IPS-NIHi11 (cell line): ENCODE measurements at places on chromosomes 11 and 22.
A peak's percentile ranks its signal among the peaks of the same experiment; 100 is the strongest.

- no peak for DNase-seq
Measured at GRCh38 chr11:65424205-65425104, 1.9 kb downstream of the NEAT1 start.

DNA sequence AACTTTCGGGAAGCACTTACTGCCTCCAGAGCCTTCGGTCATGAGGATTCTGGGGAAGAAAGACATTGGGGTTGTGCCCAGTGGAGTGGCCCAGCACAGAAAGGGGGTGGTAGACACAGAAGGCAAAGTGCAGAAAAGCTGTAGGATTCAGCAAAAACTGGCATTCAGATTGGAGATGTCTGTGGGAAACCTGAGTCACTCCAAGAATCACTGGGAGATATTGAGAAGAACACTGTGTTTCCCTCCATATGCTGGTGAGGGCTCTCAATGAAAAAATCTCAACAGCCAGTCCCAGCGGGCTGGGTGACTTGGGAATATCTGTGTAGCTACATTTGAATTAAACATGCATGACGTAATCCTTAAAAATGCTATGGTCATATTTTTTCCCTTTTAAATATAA, 61.2 kb upstream of the RCN1 start:
- DNase-seq, result no peak

GRCh38 chr11:76670485-76671236, at the start of gene LRRC32:
TSS of gene LRRC32 (minus strand) at chr11:76670747. CDS start at chr11:76665954, 4,793 bp downstream.
- peak; percentile 86 for DNase-seq

DNA sequence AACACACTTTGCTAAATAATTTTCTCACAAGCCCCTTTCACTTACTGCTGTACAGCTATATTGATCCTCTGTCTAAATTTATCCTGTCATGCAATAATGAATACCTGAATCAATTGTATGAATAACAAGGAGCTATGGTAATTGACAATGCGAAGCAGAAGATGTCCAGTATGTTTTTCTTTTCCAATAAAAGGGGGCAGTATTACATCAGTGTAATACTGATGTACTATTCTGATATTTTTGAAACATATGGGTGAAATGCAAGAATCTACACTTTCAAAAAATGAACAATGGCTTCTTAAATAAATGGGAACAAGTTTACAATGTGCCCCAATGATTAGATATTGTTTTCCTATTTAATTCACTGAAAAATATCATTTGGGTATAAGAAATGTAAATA, 315.1 kb downstream of the SOX6 start:
- DNase-seq, result no peak

DNA sequence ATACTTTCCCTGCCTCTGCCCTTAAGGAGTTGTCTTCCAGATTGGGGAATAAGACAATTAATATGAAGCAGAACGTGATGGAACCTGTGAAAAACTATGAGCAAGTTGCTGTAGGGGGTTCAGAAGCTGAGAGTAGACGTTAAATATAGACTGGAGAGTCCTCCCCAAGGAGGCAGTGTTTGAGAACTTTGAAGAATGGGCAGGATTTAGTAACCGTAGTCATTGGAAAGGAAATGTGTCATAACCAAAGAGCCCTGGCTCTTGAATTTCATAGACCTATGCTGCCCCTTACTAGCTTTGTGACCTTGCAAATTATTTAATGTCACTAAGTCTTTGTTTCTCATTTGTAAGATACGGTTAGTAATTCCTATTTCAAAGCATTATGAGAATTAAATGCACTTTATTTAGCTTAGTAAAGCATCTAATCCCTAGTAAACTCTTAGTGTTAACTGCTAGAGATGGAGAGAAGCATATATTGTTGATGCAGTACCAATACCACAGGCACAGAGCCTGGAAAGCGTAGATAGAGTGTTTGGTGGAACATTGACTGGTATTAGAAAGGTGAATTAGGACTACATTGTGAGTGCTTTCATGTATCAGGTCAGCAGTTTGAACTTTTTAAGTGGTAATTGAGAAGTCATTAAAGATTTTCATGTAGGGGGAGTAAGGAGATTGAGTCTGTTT, 54.1 kb downstream of the MCAM start:
- DNase-seq, result no peak

GRCh38 chr11:134266841-134267251, 9.3 kb upstream of the GLB1L3 start:
- DNase-seq, result no peak

GRCh38 chr11:114845766-114846415, 167.6 kb downstream of the NXPE2 start:
- DNase-seq, result no peak

GRCh38 chr22:29481265-29482000, 1.4 kb downstream of the NEFH start:
- peak; percentile 82 for DNase-seq

DNA sequence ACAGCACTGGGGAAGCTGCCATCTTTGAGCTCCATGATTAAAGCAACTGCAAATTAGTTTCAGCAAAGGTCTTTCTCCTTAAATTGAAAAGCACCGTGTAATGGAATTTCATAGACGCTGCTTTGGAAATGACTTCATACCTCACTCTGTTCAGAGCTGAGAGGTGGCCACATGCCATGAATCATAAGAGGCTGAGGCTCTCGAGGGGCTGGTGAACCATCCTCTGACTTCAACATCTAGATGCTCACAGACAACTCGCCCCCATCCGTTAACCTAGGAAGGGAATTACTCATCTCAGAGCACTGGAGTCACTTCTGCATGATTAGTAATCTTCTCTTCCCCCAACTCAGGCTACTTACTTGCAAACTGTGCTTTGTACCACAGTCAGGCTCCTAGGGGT, 122.3 kb downstream of the RCN1 start:
- DNase-seq, result no peak

DNA sequence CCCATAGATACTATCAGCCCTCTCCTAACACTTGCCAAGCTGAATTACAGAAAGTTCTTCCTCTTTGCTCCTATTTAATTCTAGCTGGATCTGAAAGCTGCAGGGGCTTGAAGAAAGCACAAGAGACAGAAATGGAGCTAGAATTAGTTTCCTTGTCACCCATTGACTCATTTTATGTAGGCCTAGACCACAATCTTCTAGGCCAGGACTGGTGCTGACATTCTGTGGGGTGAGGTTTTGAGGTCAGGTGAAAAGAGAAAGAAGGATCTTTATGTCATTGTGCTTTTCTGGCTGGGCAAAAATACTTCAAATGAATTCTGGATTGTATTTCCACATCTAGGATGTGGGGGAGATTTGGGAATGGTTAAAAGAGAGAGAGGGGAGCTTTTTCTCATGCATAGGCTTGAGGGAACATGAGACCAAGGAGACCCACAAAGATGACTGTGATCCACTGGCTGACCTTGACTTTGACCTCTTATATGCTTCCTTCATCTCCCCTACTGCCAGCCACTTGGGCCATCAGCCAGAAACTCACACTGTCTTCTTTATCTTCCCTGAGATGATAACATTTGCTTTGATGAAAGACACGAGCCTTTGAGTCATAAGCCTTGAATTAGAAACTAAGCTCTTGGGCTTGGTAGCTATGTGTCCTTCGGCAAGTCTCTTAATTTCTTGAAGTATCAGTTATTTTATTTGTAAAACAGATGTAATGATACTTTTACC, 274.9 kb upstream of the CADM1 start:
- DNase-seq, result no peak

DNA sequence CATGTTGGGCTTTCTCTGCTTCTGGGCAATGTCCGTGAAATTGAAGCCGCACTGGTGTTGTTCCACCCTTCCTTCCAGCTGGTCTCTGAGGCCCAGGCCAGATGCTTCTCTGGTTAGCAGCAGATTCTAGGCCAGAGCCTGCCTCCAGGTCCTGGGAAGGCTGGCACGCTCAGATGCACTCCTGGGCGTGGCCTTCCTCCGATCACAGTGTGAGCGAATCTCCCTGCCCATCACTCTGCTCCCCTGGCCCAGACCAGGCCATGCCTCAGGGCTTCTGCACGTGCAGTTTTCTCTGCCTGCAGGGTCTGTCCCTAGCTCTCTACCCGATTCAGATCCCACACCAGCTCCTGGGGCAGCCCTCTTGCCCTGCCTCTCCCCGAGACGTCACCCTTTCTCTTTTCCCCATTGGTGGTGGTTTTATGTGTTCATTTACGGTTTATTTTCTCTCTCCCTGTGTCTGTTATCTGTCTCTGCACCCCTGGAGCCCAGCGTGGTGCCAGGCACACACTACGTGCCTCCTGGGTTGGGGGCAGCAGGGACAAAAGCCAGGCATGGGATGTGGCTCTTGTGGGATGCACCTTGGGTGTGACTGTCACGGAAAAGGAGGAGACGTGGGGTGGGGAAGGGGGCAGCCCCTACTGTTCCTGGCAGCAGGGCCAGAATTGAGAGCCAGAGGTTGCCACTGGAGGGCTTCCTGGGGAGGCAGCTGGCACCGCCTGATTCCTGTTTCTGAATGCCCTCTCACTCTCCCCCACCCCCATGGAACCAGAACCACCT, 66.0 kb downstream of the KCNQ1 start:
- DNase-seq, result no peak

DNA sequence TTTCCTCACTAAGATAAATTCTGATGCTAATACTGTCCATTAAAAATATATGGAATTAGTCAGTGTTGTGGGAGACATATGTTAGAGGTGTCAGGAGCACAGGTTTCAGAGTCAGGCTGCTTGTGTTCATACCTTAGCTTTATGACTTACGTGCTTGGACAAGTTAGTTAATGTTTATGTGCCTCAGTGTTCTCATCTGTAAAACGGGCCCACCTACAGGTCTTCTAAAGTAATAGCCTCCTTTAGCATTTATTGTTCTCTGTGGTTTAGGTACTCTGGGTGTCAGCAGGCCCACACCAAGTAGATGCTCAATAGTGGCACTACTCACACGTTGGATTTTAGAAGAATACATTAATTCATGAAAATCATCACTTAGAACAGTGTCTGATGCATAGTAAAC, 308.7 kb upstream of the ZC3H12C start:
- DNase-seq, result no peak

GRCh38 chr11:126135235-126136176, 72.8 kb upstream of the CDON start:
- no peak for DNase-seq

DNA sequence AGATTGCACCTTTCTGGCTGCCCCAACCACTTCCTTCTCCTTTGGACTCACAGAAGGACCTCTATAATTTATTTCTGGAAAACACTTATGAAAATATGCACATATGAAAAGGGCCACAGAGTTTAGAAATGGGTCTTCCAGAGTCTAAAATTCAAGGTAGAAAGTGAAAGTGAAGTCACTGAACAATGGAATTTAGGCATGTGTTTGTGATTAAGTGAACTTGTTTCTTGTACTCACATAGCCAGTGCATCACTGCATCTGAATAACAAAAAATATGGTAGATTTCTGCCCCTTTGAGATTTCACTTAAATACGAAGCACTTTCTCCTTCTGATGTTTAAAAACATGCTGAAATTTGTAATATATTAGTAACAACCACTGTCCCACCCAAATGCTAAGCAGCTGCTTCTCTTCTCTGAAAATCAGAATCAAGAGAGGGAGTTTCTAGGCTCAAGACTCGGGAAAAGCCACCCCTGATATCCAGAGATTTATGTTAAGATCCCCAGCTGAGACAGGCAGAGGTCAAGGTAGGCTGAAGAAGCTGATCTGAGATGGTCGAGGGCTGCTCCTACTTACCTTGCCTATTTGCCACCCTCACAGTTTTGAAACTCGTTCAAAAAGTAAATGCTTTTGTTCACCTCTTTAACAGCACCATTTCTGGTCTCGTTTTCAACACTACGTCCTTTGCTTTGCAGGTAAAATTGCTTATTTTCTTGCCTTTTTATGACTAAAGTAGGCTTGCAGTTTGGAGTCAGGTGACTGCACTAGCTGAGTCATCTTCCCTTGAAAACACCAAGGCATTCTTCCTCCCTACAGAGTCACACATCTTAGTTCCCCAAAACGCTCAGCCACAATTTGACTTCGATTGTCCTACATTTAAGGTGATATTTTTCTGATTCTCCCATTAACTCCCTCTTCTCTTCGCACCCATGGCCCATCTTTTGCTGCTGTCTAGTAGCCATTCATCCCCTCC, at the start of gene XKR3:
Gene XKR3 (minus strand): TSS at position 696 of the 972 bp plus-strand sequence. CDS start 17,338 bp downstream, outside the sequence.
- DNase-seq, result no peak

GRCh38 chr11:47305734-47306483, 36.0 kb downstream of the MADD start:
- no peak for DNase-seq

- no peak for DNase-seq
Measured at GRCh38 chr11:44398266-44399030, 88.5 kb upstream of the ALX4 start.

DNA sequence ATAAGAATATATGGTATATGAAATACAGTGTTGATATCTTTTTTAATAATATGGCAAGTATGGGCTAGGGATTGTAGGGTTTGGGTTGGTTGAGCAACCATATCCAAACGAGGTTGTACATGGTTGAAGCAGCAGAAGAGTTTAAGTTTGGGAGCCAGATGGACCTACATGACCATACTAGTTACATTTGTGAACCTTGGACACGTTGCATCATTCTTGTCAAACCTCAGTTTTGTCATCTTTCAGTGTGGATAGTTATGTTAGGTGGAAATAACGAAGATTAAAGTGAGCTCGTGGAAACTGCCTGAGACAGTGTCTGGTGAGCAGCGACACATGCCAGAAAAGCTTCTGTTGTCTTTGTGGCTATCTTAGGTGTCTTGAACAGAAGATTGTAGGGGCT, 307.1 kb upstream of the KIRREL3 start:
- no peak for DNase-seq

DNA sequence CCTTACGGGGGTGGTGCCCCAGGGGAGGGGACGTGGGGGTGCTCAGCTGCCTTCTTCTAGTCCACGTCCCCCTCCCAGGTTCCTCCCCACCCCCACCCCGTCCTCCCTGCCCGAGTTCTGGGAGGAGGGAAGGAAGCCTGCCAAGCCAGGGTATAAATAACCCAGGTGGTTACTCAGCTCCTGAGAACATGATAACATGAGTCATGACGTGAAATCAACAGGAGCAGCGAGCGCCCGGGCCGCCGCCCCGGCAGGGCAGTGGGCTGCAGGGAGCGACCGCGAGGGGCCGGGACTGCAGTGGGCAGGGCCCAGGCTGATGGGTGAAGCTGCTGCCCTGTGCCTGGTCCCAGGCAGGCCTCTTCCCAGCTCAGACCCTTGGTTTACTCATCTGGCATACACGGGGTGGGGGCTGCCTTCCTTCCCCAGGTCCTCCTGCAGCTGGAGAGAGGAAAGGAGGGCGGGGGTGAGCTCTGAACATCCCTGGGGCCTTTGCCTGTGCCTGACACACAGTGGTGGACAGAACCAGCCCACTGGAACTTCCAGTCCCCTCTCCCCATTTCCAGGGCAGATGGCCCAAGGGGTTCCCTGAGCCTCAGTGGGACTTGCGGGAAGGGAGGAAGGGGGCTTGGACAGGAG, 8.8 kb upstream of the PDGFB start:
- DNase-seq, result peak; percentile 70

DNA sequence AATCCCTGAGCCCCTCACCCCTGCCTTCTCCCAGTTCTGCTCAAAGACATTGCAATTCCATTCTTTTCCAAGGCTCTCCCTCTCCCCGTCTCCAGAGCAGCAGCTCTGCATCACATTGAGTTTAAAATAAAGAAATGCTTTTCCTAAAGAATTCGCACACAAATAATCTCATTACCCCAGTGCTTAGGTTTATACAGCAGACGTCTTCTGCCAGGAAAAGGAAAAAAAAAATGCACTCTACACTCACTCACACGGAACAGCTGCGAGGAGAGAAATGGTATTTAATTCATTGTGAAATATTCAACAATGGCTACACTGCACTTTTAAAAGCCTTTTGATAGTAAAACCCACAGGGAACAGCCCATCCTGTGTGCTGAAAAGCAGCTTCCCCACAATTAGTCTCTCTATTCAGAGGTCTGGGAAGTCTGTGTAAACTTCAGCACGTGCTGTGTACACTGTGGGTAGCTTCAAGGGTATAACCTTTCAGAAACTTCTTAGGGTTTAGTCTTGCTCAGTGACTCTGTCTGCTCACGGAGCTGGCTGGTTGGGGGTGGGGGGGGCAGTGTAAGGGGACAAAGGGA, 42.8 kb downstream of the ETS1 start:
- DNase-seq, result no peak

GRCh38 chr11:127073621-127074020, 73.1 kb upstream of the KIRREL3 start:
- DNase-seq, result no peak
